ENCODE measurements at places on chromosomes 3 and 15.

DNA sequence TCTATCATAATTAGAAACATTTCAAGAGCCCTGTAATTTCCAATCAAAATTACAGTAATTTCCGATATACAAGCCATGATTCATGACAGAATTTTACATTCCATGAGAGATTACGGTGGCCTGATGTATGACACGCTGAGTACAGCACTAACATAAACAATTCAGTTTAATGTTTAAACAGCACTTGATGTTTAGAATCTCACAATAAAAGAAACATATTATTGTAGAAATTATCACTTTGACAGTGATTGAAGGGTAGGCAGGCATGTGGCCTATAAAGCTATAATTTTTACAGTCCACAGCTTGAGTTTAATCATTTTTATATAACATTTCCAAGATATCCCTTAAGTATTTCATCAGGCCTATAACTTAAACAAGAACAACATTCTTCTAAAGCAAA is 48.5 kb downstream of the SATB1 start:
- no peak for DNase-seq

DNA sequence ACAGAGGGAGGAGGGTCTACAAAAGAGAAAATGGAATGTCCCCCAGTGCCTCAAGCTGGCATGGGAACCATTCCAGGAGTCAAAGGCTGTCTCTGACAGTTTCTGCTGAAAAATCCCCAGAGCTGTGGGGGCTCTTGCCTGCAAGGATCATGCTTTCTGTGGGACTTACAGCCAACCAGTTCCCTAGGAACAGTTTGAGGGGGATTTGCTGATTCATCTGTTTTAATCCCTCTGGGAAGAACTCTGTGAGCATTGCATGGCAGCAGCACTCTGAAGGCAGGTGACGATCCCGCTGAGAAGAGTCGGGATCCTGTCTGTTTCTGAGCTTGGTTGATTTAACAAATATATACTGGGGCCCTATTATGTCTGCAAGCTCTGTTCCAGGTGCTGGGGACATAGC is 176.0 kb downstream of the SSR3 start:
- DNase-seq: no peak

GRCh38 chr3:120469440-120469839 is 18.6 kb upstream of the FSTL1 start:
- no peak for DNase-seq

- no peak for DNase-seq
Measured at GRCh38 chr3:174120997-174121396, 723.5 kb downstream of the NLGN1 start.

- no peak for DNase-seq
Measured at GRCh38 chr3:151900884-151901643, 27.6 kb downstream of the SUCNR1 start.

- no peak for DNase-seq
Measured at GRCh38 chr3:76645724-76646123, 394.2 kb upstream of the ROBO2 start.

DNA sequence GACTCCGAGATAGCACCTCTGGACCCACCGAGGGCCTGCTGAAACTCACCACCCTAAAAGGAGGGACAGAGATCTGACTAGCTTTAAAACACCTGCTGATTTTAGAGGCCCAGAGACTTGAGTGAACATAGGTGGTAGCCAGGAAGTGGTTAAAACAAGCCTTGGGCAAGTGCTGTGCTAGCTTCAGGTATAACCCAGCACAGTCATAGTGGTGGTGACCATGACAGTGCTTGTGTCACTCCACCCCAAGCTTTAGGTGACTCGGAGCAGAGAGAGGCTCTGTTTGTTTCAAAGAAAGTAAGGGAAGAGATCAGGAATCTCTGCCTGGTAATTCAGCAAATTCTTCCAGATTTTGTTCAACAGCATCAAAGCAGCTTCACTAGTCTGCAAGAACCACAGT is 641.1 kb upstream of the BCHE start:
- DNase-seq: no peak

GRCh38 chr15:99167201-99167600 is 62.3 kb downstream of the SYNM start:
- DNase-seq: no peak

GRCh38 chr3:120457827-120458226 is 7.0 kb upstream of the FSTL1 start:
- DNase-seq: no peak

GRCh38 chr3:46542801-46543201 is 23.3 kb downstream of the LRRC2 start:
- no peak for DNase-seq

DNA sequence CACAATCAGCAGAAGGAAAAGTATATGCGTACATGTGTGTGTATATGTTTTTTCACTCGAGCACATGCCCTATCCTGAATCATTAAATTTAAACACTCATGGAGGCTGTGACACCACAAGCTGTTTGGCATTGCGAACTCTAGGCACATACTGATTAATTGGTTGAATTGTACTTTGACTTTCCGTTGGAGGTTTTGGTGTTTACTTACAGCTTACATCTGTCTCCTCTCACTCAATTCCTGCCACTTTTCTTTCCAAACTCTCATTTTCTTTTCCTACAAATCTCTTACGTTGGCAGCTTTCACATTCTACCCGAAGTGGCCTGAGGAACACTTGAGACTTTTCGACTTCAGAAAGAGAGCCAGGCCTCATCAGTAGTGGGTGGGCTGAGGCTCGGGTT is 434.1 kb upstream of the SEMA6D start:
- DNase-seq: no peak

- no peak for DNase-seq
Measured at GRCh38 chr3:196994056-196994455, 25.4 kb upstream of the PIGZ start.

DNA sequence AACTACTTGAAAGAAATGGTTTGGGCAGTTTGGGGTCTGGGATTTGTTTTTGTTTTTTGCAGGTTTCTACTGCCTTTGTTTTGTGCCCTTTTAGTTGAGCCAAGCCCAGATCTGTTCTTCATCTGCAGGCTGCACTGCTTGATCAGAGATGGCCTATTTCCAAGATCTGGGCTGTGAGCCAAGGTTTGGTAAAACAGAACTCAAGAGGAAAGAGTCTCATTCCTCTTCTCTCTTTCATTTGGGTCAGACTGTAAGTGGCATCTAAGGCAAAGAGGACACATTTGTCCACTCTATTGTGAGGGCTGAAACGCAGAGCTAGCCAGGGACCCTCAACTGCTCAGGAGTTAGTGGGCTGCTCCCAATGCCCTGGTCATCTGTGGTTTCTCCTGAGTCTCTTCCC is 104.4 kb upstream of the UBE3A start:
- DNase-seq: no peak

- DNase-seq: no peak
Measured at GRCh38 chr15:68314563-68314962, 37.0 kb downstream of the FEM1B start.

DNA sequence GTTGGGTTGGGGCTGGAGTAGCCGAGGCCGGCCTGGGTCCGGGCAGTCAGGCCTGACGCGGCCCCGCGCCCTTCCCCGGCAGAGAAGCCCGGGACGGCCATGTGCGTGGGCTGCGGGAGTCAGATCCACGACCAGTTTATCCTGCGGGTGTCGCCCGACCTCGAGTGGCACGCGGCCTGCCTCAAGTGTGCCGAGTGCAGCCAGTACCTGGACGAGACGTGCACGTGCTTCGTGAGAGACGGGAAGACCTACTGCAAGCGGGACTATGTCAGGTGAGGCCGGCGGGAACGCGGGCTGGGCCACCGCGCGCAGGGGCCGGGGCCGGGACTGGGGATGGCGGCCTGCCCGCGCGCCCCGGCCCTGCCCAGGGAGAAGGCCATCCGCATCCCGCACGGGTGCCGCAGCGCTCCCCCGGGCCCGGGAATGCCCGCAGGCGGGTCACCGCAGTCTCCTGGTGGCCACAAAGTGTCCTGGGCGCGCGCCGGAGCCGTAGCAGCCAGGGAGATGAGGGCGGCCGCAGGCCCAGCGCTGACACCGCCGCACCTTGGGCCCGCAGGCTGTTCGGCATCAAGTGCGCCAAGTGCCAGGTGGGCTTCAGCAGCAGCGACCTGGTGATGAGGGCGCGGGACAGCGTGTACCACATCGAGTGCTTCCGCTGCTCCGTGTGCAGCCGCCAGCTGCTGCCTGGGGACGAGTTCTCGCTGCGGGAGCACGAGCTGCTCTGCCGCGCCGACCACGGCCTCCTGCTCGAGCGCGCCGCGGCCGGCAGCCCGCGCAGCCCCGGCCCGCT is 1.3 kb downstream of the ISL2 start:
- no peak for DNase-seq

DNA sequence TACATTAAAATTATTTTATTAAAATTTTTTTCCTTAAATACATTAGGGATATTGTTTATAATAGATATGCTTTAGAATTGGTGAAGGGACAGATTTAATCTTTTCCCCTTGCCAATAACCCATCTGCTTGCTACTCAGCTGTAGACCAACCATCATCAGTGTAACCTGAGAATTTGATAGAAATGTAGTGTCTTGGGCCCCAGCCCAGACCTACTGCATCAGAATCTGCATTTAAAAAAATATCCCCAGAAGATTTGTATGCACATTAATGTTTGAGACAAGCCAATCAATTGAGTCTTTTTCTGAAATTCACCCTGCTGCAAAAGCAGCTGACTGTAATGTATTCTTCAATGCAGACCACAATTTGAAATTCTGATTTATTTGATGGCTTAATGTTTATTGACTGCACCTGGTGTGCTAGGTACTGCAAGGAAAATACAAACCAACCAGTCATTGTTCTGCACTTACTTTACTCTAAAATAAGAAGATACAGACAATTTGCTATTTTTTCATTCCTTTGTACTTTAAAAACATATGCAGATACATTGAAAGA is 190.7 kb upstream of the SGO1 start:
- no peak for DNase-seq

- DNase-seq: no peak
Measured at GRCh38 chr3:39414421-39414907, 7.9 kb downstream of the RPSA start.

DNA sequence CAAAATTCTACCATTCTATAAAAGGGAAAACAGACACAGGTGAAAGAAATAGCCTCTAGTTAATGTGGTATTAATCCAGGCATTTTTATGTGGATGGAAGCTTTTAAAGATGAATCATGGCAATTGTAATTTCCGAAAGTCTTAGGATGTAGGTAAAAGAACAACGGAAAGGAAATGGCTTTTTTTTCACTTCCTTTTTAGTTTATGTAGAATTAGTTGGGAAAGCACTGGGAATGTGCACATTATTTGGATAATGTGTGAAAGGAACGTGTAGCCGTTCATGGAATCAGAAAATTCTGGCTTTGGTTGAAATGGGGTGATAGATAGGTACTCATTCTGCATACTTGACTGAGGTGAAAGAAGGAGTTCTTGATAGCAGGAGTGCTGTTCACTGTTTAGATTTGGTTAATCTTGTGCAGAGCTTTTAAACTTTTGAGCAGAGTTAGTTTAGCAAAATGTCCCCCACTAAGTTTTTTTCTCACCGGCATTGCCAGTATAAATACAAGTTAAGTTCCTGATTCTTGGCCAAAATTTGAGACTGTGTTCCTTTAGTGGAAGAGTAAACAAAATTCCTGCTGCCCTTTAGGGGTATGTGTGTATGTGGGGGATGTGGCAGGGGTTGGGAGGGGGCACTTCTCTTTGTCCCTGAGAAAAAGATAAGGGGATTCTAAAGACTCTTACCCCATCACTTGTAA is 20.2 kb upstream of the UTS2B start:
- no peak for DNase-seq

GRCh38 chr15:70559265-70560239 is 203.8 kb downstream of the UACA start:
- peak; percentile 18 for DNase-seq

DNA sequence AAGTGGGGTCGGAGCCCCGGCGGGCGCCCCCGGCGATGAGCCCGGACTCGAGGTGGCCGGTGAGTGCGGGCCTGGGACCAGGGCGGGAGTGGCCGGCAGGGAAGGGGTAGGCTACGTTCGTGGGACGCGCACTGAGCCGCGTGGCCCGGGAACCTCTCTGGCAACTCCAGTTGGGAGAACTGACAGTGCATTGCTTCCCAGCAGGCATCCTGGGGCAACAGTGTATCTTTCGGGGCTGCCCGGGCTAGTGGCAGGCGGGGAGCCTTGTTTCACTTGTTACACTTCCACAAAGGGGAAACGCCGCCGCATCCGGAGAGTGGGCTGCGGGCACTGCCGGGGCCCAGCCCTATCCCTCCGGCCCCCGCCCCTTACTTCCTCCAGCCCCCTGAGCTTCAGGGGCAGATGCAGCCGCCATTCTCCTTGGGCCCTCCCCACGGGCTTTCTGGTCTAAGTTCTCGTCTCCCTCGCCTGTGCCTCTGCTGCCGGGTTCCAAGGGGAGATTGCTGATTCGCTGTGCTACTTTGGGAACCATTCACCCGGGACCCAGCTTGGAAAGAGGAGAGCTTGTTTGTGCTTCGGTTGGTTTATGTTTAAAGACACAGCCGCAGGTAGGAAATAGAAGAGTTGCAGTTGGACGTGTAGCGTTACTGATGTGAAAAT is 675 bp downstream of the BRPF1 start:
- DNase-seq: no peak

- DNase-seq: no peak
Measured at GRCh38 chr15:65008983-65009382, 19.3 kb upstream of the SPG21 start.

DNA sequence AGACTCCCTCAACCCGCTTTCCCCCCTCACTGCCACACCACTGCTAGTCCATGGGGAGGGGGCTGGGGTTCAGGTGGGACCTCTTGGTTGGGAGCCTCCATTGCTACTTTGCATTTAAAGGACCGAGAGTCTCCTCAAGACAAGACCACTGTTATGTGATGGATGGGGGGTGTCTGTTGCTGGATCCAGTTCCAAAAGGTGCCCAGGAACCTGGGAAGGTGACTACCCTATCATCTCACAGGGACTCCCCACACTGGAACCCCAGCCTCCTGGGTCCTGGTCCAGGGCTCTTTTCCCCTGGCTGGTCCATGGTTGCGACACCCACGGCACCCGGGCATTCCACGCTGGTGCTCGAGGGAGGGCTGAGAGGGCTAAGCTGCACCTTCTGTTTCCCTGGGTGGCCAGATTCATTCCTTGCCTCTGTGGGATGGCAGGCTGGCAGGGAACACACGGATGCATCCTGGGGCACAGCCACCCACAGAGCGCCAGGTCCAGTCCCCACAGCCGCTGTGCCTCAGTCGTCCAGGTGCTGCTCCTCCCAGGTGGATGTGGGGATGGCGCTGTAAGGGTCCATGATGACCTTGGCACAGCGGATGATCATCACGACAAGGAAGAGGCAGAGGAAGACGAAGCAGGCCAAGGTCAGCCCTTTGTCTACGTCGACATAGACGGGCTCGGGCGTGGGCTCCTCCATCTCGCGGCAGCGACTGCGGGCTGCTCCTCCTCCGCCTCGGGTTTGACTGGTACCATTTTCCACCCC is 48.6 kb downstream of the FAH start:
- no peak for DNase-seq

DNA sequence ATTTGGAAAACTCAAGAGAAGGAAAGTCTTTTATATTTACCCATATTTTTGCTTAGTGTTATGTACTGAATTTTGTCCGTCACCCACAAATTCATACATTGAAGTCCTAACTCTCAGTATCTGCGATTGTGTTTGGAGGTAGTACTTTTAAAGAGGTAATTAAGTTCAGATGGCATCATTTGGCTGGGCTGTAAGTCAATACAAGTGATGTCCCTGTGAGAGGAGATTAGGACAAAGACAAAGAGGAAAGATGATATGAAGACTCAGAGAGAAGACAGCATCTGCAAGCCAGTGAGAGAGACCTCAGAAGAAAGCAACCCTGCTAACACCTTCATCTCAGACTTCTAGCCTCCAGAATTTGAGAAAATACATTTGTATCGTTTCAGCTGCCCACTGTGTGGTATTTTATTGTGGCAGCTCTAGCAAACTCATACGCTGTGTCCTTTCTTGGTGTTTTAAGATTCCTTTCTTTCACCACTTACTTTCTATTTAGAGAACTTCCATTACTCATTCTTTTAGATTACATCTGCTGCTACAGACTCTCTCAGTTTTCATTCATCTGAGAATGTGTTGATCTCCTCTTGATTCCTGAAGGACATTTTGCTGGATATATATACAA is 17.0 kb downstream of the LRCH3 start:
- no peak for DNase-seq

All from stimulated activated CD8-positive, alpha-beta memory T cell treated with anti-CD3 and anti-CD28 coated beads, Interleukin-4, amount 100 ng/mL, for 4 hours (primary cell).